Fibroblast of pulmonary artery (primary cell): ENCODE measurements at places on chromosomes 2 and 18.

DNA sequence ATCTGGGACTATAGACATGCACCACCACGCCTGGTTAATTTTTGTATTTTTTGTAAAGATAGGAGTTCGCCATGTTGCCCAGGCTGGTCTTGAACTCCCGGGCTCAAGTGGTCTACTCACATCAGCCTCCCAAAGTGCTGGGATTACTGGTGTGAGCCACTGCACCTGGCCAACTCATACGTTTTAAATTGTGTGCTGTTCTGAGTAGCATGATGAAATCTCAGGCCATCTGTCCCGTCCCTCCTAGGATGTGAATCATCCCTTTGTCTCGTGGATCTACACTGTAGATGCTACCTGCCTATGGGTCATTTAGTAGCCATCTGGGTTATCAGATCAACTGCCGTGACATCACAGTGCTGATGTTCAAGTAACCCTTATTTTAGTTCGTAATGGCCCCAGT, 38.5 kb upstream of the RMP24 start:
- DNase-seq: no peak

DNA sequence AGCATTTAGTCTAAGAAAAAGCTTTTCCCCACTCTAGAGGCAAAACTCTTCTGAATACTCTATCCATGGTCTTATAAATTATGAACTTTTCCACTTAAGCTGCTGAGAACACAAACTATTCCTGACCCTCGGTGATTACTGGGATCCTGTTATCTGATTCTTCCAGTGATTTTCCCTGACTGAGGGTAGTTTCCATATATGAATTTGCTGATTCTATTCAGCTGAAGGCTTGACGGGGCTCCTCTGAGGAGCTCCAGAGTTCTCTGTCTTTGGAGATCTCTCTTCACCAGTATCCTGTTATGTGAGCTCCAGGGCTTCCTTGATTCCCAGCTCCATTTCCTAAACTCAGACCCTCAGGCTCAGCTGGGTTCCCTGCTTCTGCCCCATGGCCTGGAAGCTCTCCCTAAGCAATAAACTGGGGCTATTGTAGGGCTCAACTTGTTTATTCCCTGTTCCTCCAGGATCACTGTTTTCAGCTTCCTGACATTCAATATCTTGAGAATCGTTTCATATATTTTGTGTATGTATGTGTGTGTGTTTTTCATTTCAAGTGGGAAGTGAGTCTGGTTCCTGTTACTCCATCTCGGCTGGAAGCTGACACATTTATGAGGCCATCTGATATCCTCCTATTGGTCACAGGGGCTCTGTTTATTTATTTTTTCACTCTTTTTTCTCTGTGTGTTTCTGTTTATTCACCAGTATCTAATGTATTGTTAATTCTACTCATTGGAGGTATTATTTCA, 78.2 kb downstream of the ARHGAP28 start:
- DNase-seq: no peak

DNA sequence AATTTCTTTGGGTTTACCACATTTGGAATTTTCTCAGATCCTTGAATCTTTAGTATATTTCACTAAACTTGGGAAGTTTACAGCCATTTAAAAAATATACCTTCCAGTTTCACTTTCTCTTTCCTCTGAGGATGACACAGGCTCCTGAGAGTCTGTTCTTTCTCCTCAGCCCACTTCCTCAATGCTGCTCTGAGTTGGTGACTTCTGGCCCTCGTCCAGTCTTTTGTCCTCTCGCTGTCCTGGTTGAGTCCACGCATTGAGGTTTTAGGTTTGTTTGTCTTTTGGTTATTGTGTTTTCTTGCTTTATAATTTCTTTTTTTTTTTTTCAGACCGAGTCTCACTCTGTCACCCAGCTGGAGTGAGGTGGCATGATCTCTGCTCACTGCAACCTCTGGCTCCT, 40.7 kb upstream of the GALR1 start:
- peak; percentile 74 for DNase-seq

- no peak for DNase-seq
Measured at GRCh38 chr18:75491361-75491760, 63.9 kb upstream of the SMIM21 start.

GRCh38 chr2:233241803-233242202, 9.7 kb upstream of the ATG16L1 start:
- DNase-seq: no peak

DNA sequence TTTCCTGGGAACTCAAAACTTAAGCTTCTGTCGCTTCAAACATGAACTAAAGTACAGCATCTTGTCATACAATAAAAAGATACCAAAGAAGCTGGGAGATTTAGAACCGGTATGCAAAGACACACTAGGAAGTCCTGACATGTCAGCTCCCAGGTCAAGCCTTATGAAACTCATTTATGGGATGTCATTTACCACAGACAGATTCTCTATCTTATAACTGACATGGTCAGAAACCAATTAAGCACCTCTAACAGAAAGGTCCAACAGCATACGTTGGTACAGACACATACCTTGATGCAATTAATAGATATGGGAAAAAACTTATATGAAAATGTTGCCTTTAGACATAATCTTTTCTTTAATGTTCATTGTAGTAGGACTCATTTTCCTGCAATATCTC, 169.0 kb downstream of the SRBD1 start:
- DNase-seq: no peak

- DNase-seq: no peak
Measured at GRCh38 chr18:13808294-13809042, 15.5 kb upstream of the MC5R start.

DNA sequence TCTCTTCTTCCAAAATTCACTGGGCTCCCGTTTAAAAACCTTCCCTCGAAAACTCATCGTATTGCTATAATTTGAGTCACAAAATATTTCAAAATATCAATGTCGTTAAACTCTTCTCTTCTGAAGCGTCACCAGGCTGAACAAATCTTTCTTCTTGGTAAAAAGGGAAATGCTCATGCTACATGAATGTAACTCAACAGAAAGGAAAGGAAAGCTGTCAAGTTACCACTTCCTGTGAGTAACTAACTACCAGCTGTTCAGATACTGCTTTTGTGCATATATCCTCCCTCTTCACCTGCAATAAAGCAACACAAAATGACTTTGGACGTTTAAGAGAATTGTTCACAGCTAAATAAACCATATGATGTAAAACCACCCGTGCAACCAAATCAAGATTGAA, 95.4 kb downstream of the DOCK10 start:
- DNase-seq: peak; percentile 82
